NCI-H2081 treated with DMSO at 0.1 percent for 48 hours (cell line): ENCODE measurements at places on chromosomes 6 and 20.

DNA sequence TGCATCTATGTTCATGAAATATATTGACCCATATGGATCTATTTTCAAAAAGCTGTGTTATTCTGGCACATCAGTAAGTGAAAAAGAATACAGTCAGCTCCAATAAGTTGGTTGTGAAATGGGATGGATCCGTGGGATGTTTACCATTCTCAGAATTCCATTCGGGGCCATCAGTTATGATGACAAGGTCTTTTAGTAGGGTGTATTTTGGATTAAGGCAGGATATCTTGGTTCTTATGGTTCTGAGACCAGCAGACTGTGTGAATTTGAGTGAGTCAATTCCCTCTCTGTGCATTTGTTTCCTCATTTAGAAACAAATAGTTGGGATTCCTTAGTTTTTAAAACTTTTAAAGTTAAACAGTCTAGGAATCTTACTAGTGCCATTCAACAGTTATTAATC is 287.4 kb downstream of the CD109 start:
- DNase-seq: no peak

GRCh38 chr6:7151381-7151780 is 43.6 kb downstream of the RREB1 start:
- no peak for DNase-seq

GRCh38 chr6:168906391-168906790 is 347.3 kb downstream of the THBS2 start:
- no peak for DNase-seq

DNA sequence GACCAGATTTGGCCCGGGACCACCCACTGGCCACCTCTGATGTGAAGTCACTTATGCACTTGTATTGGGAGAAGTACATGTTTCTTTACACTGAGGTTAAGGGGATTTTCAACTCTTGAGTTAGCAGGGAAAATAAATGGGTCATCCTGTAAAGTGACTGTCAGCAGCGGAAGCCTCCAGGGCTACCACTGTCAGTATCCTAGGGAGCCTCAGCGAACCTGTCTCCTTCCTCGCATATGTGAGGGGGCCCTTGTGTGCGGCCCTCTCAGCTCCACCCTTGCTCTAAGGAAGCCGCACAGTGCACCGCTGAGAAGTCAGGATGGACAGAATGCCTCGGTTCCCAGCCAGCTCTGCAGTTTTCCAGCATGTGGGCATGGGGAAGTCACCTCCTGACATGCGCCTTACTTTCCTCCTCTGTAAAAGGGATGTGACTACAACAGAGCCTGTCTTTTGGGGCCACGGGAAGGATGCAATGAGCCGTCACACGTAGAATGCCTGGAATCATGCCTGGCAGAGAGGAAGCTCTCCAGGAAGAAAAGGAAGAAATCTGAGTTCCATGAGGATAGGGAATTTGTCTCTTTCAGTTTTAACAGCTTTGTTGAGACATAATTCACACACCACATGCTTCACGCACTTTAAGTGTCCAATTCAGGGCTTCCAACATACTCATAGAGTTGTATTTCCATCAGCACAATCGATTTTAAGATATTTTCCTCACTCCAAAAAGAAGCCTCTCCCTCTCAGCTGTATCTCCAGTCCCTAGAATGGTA is 115.4 kb downstream of the SYCP2 start:
- DNase-seq: no peak

DNA sequence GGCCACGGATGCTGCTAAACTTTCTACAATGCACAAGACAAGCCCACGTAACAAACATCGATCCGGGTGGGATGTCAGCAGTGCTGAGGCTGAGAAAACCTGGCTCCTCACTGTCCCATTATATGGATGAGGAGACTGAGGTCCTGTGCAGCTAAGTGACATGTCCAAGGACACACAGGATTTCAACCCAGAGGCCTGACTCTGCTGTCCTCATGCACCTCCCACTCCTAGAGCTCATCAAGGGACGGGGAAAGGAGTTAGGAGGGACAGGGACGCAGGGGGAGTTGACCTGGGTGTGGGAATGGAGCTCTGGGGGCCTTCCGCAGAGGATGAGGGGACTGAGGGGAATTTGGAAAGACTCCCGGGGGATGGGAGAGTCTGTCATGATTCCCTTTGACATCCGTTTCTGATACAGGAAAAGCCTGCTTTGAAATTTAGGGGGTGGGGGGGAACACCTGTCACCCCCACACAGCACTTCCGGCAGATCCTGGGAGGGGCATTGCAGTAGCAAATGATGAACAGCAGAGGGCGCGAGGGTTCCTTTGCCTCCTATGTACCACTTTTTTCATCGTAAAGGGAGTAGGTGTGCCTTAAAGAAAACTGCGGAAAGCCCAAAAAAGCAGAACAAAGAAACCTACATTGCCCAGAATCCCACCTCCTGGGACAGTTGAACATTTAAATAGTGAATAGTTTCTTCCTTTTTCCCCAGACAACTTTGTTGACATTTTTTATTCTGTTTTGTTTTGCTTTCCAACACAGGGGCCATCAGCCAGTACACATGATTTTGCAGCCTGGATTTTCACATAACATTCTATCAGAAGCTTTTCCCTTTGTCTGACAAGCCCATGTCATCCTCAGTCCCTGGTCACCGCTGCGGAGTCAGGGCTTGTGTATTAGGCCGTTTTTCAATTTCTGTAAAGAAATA is 48.6 kb downstream of the SLC2A10 start:
- DNase-seq: peak; percentile 44
